ENCODE measurements at places on chromosomes 3 and 15. TPM values are rescaled to one million over a fixed set of nuclear protein-coding genes. Genes with fewer than 3 reads are reported as not detected.

The SPRED1 gene
- total RNA-seq: 9.5 TPM

GRCh38 chr3:142213298-142213697, 12.1 kb downstream of the GK5 start:
- peak overlapping the region; percentile 72 for H3K27ac ChIP-seq
- peak; percentile 73 for DNase-seq
- peaks cover 5% of the 10 kb centered on the region for H3K36me3 ChIP-seq
- no peaks in the 10 kb centered on the region for H3K27me3 ChIP-seq

DNA sequence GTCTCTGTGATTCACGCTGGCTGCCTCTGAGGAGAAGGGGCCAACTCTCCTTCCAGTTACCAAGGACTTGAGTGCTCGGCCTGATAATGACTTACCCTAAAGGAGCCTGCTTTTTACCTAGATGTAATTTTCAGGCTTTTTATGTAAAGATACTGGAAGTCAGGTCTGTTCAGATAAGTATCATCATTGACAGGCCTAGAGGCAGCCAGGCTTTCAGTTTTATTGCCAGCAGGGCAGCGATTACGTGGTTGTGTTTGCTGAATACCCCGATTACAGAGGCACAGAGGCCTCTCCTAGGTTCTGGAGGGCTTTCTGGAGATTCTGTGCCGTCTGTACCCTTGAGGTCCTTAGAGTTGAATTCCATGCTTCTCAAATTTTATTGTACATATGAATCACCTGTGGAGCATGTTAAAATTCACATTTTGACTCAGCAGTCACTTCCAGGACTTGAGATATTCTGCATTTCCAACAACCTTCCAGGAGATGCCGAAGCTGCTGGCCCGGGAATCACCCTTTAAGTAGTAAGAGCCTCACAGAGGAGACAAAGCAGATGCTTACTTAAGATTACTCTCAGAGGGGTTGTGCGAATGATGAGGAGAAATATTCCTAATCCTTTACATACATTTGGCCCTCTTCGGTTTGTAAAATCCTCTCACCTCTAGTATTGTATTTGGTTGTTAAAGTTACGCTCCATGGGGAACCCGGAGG, 160.1 kb upstream of the BHLHE40 start:
- H3K36me3 ChIP-seq: no peaks in the 10 kb centered on the region
- no peak overlapping the region for H3K27ac ChIP-seq
- no peaks in the 10 kb centered on the region for H3K27me3 ChIP-seq

- H3K27me3 ChIP-seq: no peaks in the 10 kb centered on the region
- H3K27ac ChIP-seq: no peak overlapping the region
- no peaks in the 10 kb centered on the region for H3K4me1 ChIP-seq
- H3K4me3 ChIP-seq: no peak overlapping the region
- no peaks in the 10 kb centered on the region for H3K36me3 ChIP-seq
- no peak for DNase-seq
Observed at GRCh38 chr3:126113733-126114442, 30.0 kb upstream of the SLC41A3 start.

- H3K4me3 ChIP-seq: no peak overlapping the region
- H3K4me1 ChIP-seq: no peaks in the 10 kb centered on the region
- no peak overlapping the region for H3K27ac ChIP-seq
Observed at GRCh38 chr15:59394166-59394661, 21.5 kb upstream of the MYO1E start.

GRCh38 chr15:70034141-70034540, 63.6 kb downstream of the TLE3 start:
- H3K4me1 ChIP-seq: no peaks in the 10 kb centered on the region
- no peak for DNase-seq
- H3K27ac ChIP-seq: no peak overlapping the region
- H3K36me3 ChIP-seq: no peaks in the 10 kb centered on the region
- no peaks in the 10 kb centered on the region for H3K27me3 ChIP-seq

GRCh38 chr15:47466357-47466756, 250.9 kb upstream of the SEMA6D start:
- no peaks in the 10 kb centered on the region for H3K27me3 ChIP-seq
- no peaks in the 10 kb centered on the region for H3K36me3 ChIP-seq
- no peaks in the 10 kb centered on the region for H3K4me1 ChIP-seq
- H3K27ac ChIP-seq: no peak overlapping the region
- no peak for DNase-seq

Data from prostate gland (tissue), 2 donors.